ENCODE measurements at places on chromosomes 11 and 22.

GRCh38 chr11:111540937-111541253 is 375 bp downstream of the LAYN start:
- DNase-seq = no peak

DNA sequence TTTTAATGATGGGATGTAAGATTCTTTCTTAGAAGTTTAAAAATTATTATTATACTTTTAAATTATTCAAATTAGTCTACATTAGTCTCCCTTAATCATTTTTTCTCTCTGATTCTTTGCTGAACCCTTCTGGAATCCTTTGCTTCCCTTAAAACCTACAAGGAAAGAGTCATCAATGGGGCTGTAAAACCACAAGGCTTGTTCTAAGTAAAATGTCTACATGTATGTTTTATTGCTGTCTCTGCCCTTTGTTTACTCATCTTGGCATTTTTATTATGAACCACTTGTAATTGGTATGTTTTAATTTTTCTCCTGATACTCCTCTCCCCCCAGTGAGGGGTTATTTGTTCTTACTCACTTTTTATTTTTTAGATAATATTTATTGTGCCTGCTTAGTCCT is 27.4 kb downstream of the FAR1 start:
- DNase-seq = no peak

DNA sequence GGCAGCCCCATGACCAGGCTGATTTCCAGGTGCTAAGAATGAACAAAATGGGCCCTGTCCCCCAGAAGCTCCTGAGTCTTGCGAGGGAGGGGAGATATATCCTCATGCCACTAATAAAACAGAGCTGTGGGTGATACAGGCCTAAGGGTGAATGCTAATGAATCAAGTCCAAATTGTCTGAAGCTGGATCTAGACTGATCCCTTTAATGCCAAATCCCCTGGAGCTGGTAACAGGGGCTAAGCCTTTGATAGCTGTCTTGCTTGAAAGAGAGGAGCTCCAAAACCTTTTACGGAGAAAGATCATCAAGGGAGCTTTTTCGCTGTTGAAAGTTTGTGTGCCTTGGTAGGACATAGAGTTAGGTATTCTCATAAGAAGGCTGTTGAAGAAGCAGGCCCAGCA is 79.7 kb downstream of the PPFIBP2 start:
- DNase-seq = no peak

- DNase-seq = no peak
Observed at GRCh38 chr22:44944883-44945601, 64.8 kb downstream of the PHF21B start.

DNA sequence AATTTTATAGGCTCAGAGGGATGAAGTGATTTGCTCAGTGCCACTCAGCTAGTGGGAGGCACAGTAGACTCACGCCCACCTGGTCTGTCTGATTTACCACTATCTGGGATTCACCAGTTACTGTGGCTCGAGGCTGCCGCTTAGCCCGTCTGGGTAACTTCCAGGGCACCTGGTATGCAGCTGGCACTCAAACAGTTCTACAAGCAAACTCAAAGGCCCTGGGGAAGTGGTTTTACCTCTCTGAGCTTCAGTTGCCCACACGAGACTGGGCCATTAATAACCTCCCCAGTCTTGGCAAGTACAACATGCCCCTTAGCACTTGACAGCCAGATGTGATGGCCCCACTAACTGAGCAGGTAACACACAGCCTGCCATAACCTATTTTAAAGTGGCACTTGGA is 2.6 kb downstream of the GDPD5 start:
- DNase-seq = no peak

Data from omental fat pad (tissue), 4 donors.